ENCODE measurements at places on chromosomes 11 and 22. TPM values are rescaled to one million over a fixed set of nuclear protein-coding genes. Genes with fewer than 3 reads are reported as not detected.

DNA sequence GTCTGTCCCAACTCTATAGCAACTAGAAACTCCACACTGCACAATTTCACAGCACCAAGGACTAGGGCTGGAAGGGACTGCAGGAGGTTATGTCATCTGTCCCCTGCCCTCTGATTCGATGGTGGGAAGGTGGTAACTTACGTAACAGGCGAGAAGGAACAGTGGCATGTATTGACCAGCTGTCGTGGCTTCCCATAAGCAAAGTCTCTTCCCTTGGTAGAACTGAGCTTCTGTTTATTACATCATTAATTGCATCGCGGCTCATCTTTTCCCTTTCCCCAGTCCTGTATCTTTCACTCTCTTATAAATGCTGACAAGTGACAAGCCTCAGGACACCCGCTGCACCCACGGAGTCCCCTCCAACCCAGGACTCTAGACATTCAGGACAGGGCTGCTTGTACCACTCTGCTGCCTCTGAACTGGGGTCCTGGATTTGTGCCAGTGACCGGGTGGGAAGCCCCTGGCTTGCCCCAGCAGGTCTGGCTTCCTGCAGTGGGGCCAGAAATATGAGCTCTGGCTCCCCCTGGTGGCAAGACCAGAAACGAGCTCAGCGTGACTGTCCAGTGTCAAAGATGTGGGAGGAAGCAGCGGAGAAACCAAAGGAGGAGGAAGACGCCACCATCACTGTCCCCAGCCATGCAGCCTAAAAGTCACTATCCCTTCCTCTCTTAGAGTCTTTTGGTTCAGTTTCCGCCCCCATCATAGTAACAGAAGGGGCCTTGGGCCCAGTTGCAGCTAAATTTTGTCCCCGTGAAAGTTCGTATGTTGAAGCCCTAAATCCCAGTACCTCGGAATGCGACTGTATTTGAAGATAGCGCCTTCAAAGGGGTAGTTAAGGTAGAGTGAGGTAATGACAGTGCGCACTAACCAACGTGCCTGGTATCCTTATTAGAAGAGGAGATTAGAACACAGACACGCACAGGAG lies 84.5 kb downstream of the ISX start:
- DNase-seq: no peak

DNA sequence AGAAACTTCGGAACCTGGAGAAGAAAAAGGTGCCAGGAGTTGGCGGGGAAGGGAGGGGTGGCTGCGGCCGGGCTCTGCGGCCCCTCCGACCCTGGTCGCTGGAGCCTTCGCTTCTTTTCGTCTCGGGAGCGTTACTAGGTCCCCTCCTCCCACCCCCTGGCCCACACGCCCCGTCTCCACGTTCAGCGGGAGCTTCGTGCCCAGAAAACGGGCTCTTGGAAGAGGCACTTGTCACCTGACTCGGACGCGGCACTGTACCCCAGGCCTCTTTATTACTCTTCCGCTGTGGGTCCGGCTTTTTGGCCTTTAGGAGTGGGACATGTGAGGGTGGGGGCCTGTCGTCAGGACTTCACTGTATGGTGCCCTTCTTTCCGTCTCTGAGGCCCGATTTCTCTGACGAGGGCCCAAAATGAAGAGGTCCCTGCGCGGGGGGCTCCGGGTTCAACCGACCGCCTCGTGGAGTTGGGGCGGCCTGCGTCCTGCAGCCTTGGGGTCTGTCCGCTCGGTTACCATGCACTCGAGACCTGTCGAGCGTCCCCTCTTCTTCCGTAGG lies 1.2 kb downstream of the CAPRIN1 start:
- no peak for DNase-seq

GRCh38 chr11:420054-420910 lies 5.5 kb upstream of the SIGIRR start:
- DNase-seq: peak; percentile 9

DNA sequence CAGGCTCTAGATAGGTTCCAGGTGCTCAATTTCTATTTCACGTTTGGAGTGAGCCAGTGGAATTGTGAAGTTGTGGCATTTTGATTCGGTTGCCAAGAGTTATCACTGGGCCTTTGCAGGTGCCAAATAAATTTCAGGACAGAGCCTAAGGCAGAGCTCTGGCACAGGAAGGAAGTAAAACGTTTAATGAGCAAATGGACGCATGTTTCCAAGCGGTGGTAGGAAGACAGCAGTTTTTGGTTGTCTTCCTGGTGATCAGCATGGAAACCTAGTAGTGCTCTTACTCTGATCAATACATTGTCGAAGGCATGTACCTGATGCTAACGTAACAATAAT lies 452 bp downstream of the BIRC3 start:
- no peak for DNase-seq

GRCh38 chr22:44947049-44947448 lies 62.8 kb downstream of the PHF21B start:
- no peak for DNase-seq

DNA sequence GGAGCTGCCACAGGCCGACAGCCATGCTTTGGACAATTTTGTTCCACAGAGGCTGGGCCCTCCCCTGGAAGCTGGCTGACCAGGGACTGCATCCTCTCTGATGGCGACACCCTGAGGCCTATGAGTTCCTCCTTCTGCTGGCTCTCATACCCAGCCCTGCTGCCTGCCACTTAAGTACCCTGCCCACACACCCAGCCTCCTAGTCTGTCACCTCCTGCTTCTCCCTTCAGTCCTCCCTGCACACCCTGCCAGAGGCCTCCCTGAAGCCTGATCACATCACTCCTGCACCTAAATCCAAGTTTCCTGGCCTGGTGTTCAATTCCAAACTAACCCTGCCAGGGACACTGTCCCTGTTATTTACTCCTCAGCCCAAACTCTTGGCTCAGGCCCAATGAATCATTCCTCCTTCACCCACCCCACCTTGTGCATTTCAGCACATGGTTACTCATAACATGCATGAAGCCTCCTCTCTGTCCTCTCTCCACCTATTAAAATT lies 136.7 kb upstream of the NECTIN1 start:
- DNase-seq: no peak

DNA sequence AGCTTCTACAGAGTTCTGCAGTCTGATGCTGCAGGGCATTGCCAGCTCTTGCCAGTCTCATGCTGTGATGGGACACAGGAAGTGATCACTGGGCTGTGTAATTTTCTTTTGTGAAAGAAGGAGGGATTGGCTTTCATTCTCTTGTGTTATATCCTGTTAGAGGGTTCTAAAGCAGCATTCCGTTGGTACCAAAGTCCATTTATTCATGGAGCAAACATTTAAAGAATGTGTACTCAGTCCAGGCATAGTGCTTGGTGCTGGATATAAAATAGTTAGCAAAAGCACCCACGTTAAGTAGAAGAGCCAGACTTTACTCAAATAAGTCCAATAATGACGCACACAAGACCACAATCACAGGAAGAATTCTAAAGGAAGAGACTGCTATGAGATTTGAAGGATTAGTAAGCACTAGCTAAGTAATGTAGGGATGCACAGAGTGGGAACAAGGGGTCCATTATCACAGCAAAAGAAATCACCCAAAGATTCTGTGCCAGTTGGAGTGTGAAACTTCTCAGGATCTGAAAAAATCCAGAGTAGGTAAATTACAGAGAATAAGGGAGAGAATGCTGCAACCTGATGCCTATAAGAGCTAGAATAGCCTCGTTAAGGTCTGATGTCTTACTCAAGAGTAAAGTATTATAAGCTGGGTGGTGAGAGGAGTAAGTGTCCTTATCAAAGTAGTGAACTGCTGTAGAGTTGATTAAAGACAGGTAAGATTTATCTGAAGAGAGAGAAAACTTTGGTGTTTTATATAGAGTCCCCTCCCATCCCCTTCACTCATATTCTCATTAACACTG lies 728.3 kb downstream of the METTL15 start:
- no peak for DNase-seq

GRCh38 chr11:27619039-27619574 lies 81.1 kb downstream of the BDNF start:
- no peak for DNase-seq

DNA sequence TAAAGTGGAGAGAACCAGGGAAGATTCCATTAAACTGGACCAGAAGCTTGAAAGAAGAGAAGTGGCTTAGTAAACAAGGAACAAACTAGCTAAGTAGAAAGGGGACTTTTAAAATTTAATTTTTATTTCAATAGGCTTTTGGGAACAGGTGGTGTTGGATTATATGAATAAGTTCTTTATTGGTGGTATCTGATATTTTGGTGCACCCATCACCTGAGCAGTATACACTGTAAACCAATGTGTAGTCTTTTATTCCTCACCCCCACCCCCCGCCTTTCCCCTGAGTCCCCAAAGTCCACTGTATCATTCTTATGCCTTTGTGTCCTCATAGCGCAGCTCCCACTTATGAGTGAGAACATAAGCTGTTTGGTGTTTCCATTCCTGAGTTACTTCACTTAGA lies 7.4 kb downstream of the ACAT1 start:
- no peak for DNase-seq

GRCh38 chr11:27354359-27354965 lies 8.6 kb downstream of the CCDC34 start:
- DNase-seq: no peak

GRCh38 chr11:6353367-6353987 lies 33.2 kb upstream of the CAVIN3 start:
- DNase-seq: peak; percentile 27

DNA sequence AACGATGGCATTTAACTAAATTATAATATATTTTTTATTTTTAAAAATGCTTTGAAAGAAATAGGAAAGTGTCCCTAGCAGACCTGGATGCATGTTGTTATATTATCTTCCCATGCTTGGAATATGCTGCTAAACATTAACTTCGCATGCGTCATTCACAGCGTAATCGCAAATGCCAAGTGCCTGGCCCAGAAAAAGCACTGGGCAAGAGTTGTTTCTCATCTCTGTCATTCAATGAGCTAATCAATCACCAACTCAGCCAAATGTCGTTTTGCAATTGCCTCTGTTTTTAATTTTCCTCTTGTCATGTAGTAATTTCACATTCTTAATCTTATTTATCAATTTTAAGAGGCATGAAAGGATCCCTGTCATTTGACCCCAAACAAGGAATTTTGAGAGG lies 1421.9 kb downstream of the BRD1 start:
- DNase-seq: no peak

GRCh38 chr22:40030758-40031095 lies 36.0 kb downstream of the FAM83F start:
- no peak for DNase-seq

SCUBE1 gene
- total RNA-seq: 3.7 TPM

DNA sequence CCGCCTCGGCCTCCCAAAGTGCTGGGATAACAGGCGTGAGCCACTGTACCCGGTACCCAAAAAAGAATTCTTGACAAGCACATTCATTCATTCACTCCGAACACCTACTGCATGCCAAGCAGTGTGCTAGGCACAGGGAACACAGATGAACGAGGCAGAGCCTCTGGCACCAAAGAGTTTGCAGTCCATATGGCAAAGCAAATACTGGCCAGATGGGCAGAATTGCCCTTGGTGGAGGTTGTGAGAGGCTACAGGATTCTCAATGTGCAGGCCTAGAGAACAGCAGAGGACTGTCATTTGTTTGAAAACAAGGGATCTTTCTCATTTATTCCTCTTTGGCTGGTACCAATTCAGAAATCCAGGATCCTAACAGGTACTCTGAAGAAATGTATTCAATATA lies 27.5 kb upstream of the MTCH2 start:
- DNase-seq: no peak

TPBGL gene
- not detected for total RNA-seq

DNA sequence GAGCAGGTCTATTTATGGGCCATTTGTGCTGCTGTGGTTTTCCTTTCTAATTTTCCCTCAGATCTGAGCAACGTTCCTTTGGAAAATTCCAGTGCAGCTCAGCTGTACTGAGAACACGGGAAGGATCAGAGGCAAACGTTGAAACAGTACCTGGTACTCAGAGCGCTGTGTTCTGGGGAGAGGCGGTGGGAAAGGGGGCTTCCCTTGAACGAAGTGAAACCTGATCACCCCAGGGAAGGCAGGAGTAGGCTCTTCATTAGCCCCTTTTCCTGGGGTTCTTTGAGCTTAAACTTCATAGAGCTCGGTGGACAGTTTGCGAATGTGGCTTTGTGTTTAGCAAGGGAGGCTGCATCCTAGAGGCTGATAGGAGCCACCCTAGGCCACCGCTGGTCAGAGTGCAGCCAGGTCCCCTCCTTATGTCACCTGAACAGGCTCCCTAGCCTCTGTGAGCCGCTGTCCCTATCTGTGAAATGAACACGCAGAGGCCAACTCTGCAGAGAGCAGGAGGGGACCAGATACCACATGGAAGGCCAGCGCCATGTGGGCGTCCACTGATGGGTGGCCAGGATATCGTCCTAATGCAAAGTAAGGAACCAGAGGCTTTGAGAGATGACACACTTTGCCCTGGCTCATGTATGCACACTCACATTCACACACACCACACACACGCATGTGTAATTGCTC lies 1464.8 kb downstream of the BRD1 start:
- no peak for DNase-seq

DNA sequence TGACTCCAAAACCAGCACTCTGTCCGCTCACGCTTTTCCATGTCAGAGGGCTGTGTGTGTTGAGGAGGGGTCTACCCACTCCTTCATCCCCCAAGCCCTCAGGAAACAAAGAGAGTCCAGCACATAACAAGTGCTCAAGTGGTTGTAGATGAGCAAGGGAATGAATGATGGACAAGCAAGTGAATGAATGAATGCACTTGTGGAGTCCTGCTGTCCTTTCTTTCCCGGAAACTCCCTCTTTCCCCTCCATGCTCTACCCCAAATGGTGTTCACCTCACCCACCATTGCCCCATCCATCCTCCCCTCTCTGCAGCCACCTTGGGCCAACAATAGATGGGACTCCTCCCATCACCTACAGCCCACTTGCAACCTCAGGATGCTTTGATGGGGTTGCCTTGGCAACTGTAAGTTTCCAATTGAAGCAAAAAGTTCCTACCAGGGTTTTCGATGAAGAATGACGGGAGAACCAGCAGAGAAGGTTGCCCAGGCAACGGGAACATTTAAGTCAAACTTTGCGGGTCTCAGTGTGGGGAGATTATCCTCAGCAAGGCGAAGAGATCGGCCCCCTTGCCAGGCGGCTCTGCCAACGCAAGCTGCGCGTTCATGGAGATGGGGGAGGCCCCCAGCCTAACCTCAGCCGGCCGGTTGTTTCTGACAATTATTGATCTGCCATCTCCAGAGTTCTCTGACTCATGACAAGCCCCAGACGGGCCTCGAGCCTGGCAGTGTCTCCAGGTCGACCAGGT lies 51.1 kb downstream of the MCM5 start:
- no peak for DNase-seq

GRCh38 chr11:119983240-119983732 lies 154.6 kb downstream of the TRIM29 start:
- DNase-seq: no peak

GRCh38 chr22:50272044-50272802 lies 2.0 kb upstream of the MAPK11 start:
- DNase-seq: no peak

AMBRA1 gene
- 23.9 TPM for total RNA-seq

All from omental fat pad (tissue), 4 donors.